Fibroblast of villous mesenchyme (primary cell): ENCODE measurements at places on chromosomes 7 and 10. TPM values are rescaled to one million over a fixed set of nuclear protein-coding genes. Genes with fewer than 3 reads are reported as not detected.

GRCh38 chr10:91569522-91569921 lies 63.3 kb downstream of the PPP1R3C start:
- no peak for DNase-seq

- peak; percentile 98 for DNase-seq
Measured at GRCh38 chr7:73850781-73851207, 8.5 kb upstream of the METTL27 start.

DNA sequence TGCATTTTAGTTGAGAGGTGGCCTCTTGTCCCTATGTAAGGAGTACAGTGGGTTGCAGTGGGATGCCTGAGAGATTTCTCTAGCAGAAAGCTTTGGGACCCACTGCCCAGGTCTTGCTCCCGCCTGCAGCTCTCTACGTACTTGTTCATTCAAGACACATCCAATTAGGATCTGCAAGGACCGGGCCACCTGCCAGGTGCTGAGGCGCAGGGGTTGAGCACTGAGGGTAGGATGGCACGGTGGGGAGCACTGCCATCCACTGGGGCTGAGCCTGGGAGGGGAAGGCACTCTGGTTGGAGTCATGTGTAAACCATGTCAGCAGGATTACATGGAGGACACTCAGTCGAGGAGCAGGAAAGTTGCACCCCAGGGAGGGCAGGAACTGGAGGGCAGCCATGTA lies 191.1 kb upstream of the GRB10 start:
- DNase-seq: no peak

- no peak for DNase-seq
Measured at GRCh38 chr7:126223729-126224128, 1029.0 kb downstream of the GRM8 start.

DNA sequence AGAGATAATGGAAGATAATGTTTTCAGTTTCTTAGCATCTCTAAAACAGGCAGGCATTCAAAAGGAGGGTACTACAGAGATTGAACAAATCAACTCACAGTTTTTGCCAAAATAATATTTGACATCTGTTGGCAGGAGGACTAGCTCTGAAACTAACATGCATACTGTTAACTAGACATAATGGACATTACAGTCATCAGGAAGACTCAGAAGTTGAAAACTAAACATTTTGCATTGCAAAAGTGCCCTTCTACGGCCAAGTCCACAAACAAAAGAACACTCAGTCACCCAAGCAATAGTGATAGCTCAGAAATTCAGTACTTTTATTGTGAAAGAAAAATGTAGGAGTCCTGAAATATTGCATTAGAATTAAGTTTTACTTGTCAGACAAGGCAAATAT lies 399.0 kb downstream of the HGF start:
- no peak for DNase-seq

DNA sequence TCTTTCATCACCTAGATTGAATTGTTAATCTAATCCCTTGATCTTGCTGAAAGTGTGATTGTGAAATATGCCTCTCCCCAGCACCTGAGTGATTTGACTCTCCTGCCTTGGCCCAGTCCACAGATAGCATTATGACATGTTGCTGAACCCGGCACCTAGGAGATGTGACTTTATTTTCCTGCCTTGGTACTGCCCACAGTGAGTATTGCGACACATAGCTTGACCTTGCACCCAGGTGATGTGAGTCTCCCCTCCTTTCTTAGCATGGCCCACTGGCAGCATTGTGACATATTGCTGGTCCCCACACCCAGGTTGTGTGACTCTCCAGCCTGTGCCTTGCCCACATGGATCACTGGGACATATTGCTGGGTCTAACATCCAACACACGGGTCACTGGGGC lies 32.5 kb upstream of the ZNF107 start:
- DNase-seq: no peak

DNA sequence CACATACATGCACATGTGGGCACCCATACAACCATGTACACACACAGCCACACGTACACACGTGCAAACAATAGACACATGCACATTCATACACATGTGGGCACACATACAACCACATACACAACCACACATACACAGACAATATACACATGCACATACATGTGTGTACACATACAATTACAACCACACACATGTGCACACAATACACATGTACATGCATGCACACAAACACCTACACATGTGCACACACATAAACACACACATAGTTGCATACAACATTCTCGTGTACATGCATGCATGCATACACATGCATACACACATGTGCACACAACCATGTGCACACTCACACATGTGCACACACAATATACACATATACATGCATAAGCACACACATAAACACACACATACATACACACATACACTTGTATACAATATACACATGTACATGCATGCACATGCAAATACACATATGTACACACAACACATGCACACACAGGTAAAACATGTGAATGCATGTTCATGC lies 118.6 kb upstream of the FRMD4A start:
- no peak for DNase-seq

GRCh38 chr7:74242122-74242443 lies 12.1 kb downstream of the RFC2 start:
- no peak for DNase-seq

- DNase-seq: no peak
Measured at GRCh38 chr7:43766564-43766963, 8.1 kb downstream of the BLVRA start.

GRCh38 chr10:101394524-101395133 lies 40.7 kb downstream of the BTRC start:
- DNase-seq: no peak

GRCh38 chr7:130667593-130668257 lies 823 bp downstream of the COPG2 start:
- peak; percentile 16 for DNase-seq

DNA sequence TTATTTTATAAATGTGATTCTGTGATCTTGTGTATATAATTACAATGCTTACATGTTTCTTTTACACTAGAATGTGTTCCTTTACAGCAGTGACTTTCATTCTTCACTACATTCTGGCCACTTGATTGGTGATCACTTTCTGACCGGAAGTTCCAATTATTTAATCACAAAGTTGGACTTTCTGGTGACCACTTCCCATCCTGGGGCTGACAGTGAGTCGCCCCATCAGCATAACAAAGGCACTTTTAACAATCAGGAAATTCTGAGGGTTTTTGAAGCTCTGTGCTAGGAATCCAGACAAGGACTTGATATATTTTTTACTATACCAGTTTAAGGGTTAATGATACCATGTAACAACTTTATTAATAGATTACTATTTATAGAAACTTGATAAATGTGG lies 282.3 kb upstream of the KAT6B start:
- no peak for DNase-seq

GRCh38 chr10:110115784-110116520 lies 91.5 kb upstream of the MXI1 start:
- no peak for DNase-seq

GRCh38 chr10:91185239-91185875 lies 35.1 kb upstream of the PCGF5 start:
- peak; percentile 54 for DNase-seq

- peak; percentile 52 for DNase-seq
Measured at GRCh38 chr10:36489611-36490228, 635.7 kb upstream of the ANKRD30A start.

- DNase-seq: no peak
Measured at GRCh38 chr10:128316925-128317324, 190.7 kb upstream of the MKI67 start.

DNA sequence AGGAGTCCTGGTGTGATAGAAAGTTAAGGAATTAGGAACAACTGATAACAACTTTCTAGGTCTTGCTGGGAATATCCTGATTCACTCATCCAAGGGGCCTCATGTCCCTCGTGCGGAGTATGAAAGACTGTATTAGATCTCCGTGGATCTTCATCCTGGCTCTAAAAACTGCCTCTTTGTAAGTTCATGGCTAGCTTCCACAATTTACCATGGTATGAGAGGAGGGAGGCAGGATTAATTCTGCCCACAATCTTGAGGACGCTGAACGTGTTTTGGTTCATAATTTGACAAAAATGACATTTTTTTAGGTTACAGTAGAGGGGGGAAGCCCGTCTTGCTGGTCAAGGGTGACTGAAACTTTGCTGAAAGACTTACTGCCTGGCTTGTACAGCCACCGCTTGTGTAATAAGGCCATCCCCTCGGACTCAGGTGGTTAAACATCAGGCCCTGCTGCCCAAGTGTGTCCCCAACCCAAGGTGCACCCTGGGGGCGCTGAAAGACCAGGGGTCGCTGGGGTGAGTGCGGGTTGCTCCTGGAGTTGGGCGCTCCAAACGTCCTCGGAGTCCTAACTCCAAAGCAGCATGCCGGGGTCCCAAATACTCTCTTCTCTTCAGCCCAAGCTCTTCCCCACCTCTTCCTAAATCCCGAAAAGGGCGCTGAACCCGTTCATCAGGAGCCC lies 733 bp downstream of the HIBADH start:
- DNase-seq: peak; percentile 41

GRCh38 chr10:122549636-122550035 lies 10.9 kb upstream of the DMBT1 start:
- no peak for DNase-seq

- DNase-seq: no peak
Measured at GRCh38 chr7:135322571-135323340, 89.1 kb downstream of the STRA8 start.

GRCh38 chr7:21945454-21946221 lies at the start of gene CDCA7L:
Gene CDCA7L (minus strand): TSS chr7:21945899. CDS start chr7:21945804, 95 bp downstream.
- DNase-seq: peak; percentile 73

GRCh38 chr10:58952162-58952601 lies 224.3 kb upstream of the PHYHIPL start:
- DNase-seq: peak; percentile 46

DNA sequence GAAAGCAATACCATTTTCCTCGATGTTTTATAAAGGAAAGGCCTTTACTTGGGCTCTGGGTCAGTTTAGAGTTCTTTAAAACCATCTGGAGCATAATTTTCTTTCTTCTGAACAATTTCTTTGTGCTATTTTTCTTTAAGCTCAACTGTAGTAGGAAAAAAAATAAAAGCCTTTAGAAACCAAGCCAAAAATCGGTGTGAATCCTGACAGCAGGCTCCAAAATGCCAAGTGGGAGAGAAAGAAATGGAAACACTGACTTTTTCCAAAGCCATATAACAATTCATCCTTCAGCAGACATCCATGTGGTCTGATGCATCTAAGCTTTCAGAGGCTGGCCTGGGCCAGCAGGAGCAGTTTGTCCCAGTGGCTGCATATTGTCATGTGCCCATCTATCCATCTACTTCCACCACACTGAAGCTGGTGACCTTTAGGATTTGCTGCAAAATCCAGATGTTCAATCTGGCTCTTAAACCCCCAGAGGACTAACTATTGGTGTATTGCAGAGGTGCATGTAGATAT lies 23.0 kb upstream of the ITPRID1 start:
- DNase-seq: no peak

DNA sequence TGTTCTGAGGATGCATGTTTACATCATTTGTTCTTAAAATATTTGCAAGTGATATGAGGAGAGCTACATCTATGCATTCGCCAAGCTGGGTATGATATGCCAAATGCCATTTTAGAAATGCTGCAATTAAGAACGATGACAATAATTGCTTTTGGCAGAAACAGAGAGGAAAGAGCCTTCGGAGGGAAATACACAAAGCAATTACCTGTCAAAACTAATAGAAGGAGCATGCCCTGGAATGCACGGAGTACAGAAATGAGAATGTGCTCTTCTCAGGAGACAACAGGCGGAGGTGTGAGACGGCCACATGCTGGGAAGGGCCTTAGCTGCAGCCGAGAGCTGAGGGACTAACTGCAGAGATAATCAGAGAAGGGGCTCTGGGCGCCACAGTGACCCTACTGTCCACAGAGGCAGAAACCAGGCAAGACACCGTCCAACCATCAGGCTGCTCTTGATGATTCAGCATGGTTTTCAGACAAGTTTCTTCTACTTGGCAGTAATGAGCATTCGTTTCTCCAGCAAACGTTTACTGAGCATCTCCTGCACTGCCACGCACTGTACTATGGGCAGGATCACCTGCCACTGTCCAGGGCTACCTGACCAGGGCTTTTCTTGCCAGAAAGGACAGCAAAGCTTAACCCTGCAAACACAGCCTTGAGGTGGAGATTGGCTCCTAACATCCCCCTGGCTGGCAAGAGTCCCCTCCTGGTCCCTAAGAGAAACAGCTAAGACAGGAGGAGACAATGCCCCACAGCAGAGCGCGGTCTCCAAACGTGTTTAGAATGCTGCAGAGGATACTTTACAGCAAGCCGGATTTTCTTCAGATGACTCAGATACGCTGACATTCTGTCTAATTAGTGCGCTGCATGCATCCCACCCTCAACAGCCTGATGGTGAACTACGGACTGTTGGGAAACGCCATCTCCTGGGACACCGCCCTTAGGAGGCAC lies 18.1 kb downstream of the VIPR2 start:
- DNase-seq: no peak

GRCh38 chr10:775245-776075 lies 86.0 kb upstream of the DIP2C start:
- DNase-seq: no peak

DNA sequence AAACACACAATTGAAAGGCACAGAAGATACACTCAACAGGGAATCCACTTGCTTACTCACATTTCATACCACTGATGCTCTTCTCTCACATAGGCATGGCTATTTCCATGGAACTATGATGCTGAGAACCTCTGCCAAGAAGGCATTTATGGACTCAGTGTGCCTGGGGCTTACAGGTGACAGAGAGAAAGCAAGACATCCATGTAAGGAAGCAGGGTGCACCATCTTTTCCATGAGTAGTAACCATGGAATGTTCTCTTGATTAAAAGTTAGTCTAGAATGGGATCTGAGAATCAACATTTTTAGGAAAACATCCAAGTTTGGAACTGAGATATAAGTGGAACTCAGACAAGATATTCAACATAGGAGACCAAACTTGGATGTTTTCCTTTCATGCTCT lies 52.5 kb upstream of the MACC1 start:
- DNase-seq: peak; percentile 39

LRIT1 gene
- total RNA-seq: not detected in 2 replicates

CEP55 gene
- 20.0 and 35.0 TPM in 2 replicates for total RNA-seq

FANK1 gene
- total RNA-seq: 2.9 and 3.0 TPM in 2 replicates

NKX2-3 gene
- total RNA-seq: not detected in 2 replicates

ERVW-1 gene
- not detected in 2 replicates for total RNA-seq

SLC13A4 gene
- 0.32 TPM in 1 of 2 replicates, not detected in the other for total RNA-seq

CTAGE8 gene
- total RNA-seq: 0.43 TPM in 1 of 2 replicates, not detected in the other

CLDN12 gene
- total RNA-seq: 28.3 and 49.2 TPM in 2 replicates

MACC1 gene
- total RNA-seq: under 0.01 TPM in 2 replicates

IFT22 gene
- 25.5 and 26.4 TPM in 2 replicates for total RNA-seq

PPRC1 gene
- 23.5 and 28.5 TPM in 2 replicates for total RNA-seq

TEX47 gene
- not detected in 2 replicates for total RNA-seq

CDHR1 gene
- total RNA-seq: under 0.01 and 0.43 TPM in 2 replicates

MCMBP gene
- 43.2 and 56.1 TPM in 2 replicates for total RNA-seq
